SJSA1 (cell line): ENCODE measurements at places on chromosomes 6 and 20. TPM values are rescaled to one million over a fixed set of nuclear protein-coding genes. Genes with fewer than 3 reads are reported as not detected.

The TFB1M gene
- total RNA-seq, result 15.9 and 48.9 TPM in 2 replicates

The KCNK17 gene
- total RNA-seq, result not detected in 2 replicates

The BMP7 gene
- total RNA-seq, result not detected in 2 replicates

The SCUBE3 gene
- total RNA-seq, result 2.6 and 4.7 TPM in 2 replicates

The ZBTB46 gene
- total RNA-seq, result 2.4 and 3.8 TPM in 2 replicates

The ARFGAP1 gene
- total RNA-seq, result 63.0 and 70.9 TPM in 2 replicates

The C20orf141 gene
- total RNA-seq, result not detected in 2 replicates

The CAGE1 gene
- 0.08 TPM in 1 of 2 replicates, not detected in the other for total RNA-seq

The TP53TG5 gene
- not detected in 2 replicates for total RNA-seq

The DPPA5 gene
- not detected in 2 replicates for total RNA-seq

The OR12D3 gene
- not detected in 2 replicates for total RNA-seq

The RRBP1 gene
- 241 and 272 TPM in 2 replicates for total RNA-seq

The LAMA4 gene
- total RNA-seq, result 0.53 and 1.8 TPM in 2 replicates

The OTOR gene
- not detected in 2 replicates for total RNA-seq

The CCN6 gene
- total RNA-seq, result not detected in 2 replicates

The BEND6 gene
- total RNA-seq, result 7.0 and 11.9 TPM in 2 replicates

The INSM1 gene
- total RNA-seq, result not detected in 2 replicates

The GPR63 gene
- total RNA-seq, result 0.44 and 1.4 TPM in 2 replicates

The TSBP1 gene
- not detected in 2 replicates for total RNA-seq

The CFAP206 gene
- not detected in 2 replicates for total RNA-seq

The VGLL2 gene
- 0.05 TPM in 1 of 2 replicates, not detected in the other for total RNA-seq

The SLC29A1 gene
- 6.7 and 11.0 TPM in 2 replicates for total RNA-seq

The SLC26A8 gene
- not detected in 2 replicates for total RNA-seq

The CYP39A1 gene
- total RNA-seq, result 1.6 and 2.1 TPM in 2 replicates

The KCNG1 gene
- 17.7 and 31.0 TPM in 2 replicates for total RNA-seq

The CEBPB gene
- total RNA-seq, result 29.3 and 30.8 TPM in 2 replicates

The SPATS1 gene
- not detected in 2 replicates for total RNA-seq

The ELOVL5 gene
- total RNA-seq, result 78.5 and 112 TPM in 2 replicates

The MLIP gene
- total RNA-seq, result not detected in 2 replicates

The GTSF1L gene
- not detected in 2 replicates for total RNA-seq

The ZSCAN9 gene
- 24.3 and 34.9 TPM in 2 replicates for total RNA-seq

The MCUR1 gene
- total RNA-seq, result 25.1 and 27.9 TPM in 2 replicates

The HLA-DOA gene
- not detected in 2 replicates for total RNA-seq

The CALHM4 gene
- not detected in 2 replicates for total RNA-seq

The SASH1 gene
- 8.8 and 10.4 TPM in 2 replicates for total RNA-seq

The SNAP25 gene
- 3.9 and 13.9 TPM in 2 replicates for total RNA-seq

The TMEM217 gene
- total RNA-seq, result 0.31 and 0.74 TPM in 2 replicates

The MAPK13 gene
- not detected in 2 replicates for total RNA-seq

The C6orf58 gene
- total RNA-seq, result not detected in 2 replicates

The REM1 gene
- not detected in 2 replicates for total RNA-seq

The GCLC gene
- total RNA-seq, result 23.0 and 25.8 TPM in 2 replicates
